ENCODE measurements at places on chromosomes 2 and 18. TPM values are rescaled to one million over a fixed set of nuclear protein-coding genes. Genes with fewer than 3 reads are reported as not detected.

VSNL1 gene
- total RNA-seq = 39.1 TPM

GRCh38 chr2:19876751-19877150 lies 25.0 kb downstream of the TTC32 start:
- no peak for DNase-seq
- H3K4me1 ChIP-seq = no peaks in the 10 kb centered on the region
- H3K27ac ChIP-seq = no peak overlapping the region
- H3K36me3 ChIP-seq = no peaks in the 10 kb centered on the region

DNA sequence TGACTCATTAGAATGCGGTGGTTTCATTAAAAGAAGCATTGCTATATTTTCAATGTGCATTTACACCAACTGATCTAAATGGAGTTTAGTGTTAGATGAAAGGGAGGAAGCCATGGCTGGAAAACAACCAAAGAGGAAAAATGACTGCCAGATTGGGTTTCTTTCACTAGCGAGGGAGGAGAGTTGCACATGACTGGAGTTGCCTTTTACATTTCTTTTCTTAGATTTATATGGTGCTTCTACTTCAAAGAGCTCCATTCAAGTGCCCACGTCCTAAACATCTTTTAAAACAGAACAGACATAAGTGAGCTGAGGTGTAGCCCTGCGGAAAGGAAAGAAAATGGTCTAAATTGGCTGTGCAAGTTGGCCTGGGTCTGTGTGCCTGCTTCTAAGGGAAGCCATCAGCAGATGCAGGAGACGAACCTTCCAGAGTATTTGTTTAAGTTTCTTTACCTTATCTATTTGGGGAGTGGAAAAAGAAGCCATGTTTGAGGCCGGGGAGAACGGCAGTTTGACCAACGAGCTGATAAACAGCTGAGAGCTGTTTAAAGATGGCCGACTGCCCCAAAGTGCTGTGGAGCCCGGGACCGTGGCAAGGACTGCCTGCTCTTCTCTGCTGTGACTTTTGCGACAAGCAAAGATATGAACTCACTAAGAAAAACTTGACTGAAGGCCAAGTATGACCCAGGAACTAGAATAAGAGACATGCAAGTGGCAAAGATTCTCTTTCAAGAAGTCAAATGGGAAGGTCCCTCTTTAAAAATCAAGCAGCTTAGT lies 327.0 kb downstream of the ZNF516 start:
- no peaks in the 10 kb centered on the region for H3K36me3 ChIP-seq
- no peak for DNase-seq
- H3K4me3 ChIP-seq = no peak overlapping the region
- H3K27me3 ChIP-seq = no peaks in the 10 kb centered on the region
- no peaks in the 10 kb centered on the region for H3K4me1 ChIP-seq

DNA sequence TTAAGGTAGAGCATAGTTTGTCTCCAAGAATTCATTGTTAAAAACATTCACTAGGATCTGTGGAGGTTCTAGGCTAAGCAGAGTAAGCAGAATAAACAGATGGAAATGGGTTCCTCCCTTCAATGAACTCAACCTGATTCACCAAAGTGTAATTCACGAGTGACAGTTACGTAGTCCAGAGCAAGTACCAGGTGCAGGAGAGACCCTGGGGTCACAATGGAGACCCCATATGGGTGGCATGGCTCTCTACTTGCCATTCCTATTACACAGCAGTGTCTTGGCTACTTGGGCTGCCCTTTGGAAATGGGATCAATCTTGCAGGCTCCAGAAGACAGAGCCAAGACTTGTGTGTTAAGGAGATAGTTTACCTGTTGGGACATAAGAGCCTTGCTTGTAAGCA lies 7.1 kb downstream of the MYCN start:
- no peaks in the 10 kb centered on the region for H3K27me3 ChIP-seq
- no peak for DNase-seq
- H3K4me1 ChIP-seq = peaks cover 17% of the 10 kb centered on the region
- H3K4me3 ChIP-seq = no peak overlapping the region
- no peaks in the 10 kb centered on the region for H3K36me3 ChIP-seq
